ENCODE measurements at places on chromosomes 6 and 20.

GRCh38 chr6:84853901-84854300 is 89.5 kb upstream of the TBX18 start:
- no peak for DNase-seq

DNA sequence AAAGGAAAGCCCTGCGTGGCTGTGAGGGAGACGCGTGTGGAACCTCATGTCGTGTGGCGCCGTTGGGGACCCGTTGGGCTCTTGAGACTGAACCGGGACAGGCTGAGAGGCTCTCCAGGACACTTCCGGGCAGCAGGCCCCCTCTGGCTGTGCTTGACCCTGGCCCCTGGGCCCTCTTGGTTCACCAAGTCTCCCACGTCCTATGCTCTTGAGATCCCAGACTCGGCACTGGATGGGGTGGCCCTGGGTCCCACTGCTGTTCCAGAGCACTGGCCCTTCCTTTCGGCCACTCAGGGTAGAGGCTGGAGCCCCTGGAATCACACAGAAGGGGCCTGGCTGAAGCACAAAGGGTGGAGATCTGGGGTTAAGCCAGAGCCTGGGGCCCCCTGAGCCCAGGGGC is 30.4 kb downstream of the NTSR1 start:
- no peak for DNase-seq

- DNase-seq = no peak
Measured at GRCh38 chr6:135163440-135163738, 17.7 kb upstream of the MYB start.

DNA sequence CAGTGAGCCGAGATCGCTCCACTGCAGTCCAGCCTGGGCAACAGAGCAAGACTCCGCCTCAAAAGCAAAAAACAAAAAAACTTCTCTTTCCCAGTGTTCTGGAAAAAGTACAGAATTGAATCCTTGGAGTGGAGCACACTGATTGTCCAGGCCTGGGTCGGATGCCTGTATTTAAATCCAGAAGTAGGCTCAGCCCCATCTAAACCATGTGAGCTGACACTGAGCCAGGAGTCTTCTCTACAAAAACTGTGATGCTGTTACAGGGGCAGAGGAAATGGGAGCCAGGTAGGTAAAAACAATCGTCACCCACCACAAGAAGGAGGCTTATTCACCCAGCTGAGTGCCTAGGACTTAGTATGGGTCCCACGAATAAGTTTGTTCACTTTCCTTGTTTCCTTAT is 43.0 kb upstream of the PTPN1 start:
- no peak for DNase-seq

- no peak for DNase-seq
Measured at GRCh38 chr20:16761305-16761829, 13.2 kb downstream of the OTOR start.

- no peak for DNase-seq
Measured at GRCh38 chr6:64411226-64411625, 775.6 kb downstream of the PHF3 start.

DNA sequence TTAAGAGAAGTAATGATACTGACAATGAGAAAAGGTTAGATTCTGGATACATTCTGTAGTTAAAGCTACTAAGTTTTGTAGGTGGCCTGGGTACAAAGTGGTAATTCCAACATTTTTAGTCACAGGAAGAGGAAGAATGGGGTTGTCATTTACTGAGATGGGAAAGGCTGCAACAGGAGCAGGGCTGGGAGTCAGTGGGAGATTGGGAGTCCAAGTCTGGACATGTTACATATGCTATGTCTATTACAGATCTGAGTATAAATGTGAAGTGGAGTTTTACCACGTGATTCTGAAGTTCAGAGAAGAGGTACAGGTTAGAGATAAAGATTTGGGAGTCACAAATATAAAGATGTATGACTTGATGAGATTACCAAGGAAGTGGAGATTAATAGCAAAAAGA is 116.2 kb downstream of the RWDD2A start:
- DNase-seq = no peak

GRCh38 chr20:36318166-36318565 is 12.0 kb downstream of the DLGAP4 start:
- DNase-seq = no peak

- DNase-seq = no peak
Measured at GRCh38 chr6:150694889-150695288, 95.2 kb downstream of the PLEKHG1 start.

GRCh38 chr6:158042245-158042798 is 60.7 kb downstream of the SYNJ2 start:
- DNase-seq = no peak

DNA sequence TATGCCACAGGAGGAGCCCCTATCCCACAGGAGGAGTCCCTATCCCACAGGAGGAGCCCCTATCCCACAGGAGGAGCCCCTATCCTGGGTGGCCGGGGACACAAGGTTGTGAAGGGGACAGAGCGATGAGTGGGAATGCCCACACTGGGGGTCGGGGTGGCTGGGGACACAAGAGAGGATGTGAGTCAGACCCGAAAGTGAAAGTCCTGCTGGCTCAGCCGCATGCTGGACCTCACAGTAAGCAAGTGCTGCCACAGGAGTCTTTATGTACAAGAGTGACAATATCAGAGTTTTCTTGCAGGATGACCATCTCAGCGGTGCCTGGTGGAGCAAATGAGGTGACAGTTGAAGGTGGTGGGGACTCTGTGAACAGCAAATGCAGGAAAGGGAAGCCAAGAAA is 93.7 kb downstream of the PSMB1 start:
- DNase-seq = no peak

- no peak for DNase-seq
Measured at GRCh38 chr6:17705428-17705777, 1.3 kb downstream of the NUP153 start.

GRCh38 chr6:124008000-124008987 is 204.6 kb downstream of the NKAIN2 start:
- no peak for DNase-seq

GRCh38 chr6:12126051-12126450 is 113.9 kb downstream of the HIVEP1 start:
- DNase-seq = no peak

- DNase-seq = peak; percentile 74
Measured at GRCh38 chr6:34887753-34888513, at the start of gene TAF11. Gene TAF11, minus strand, starts transcription at chr6:34888042. Its CDS starts 85 bp downstream, at chr6:34887957.

DNA sequence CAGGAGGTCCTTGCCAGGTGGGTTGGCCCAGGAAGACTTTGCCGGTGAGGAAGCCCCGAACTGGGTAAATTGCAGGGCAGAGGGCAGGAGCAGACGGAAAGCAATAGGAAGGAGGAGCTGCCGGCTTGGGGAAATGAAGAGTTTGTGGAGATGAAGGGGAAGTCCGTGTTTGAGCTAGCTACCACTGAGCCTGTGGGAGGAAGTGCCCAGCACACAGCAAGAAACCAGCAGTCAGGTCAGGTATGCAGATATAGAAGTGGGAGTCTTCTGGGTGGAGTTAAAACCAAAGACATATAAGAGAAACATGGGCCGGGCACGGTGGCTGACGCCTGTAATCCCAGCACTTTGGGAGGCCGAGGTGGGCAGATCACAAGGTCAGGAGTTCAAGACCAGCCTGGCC is 34.7 kb downstream of the CD24 start:
- DNase-seq = no peak

- peak; percentile 95 for DNase-seq
Measured at GRCh38 chr6:53064726-53065265, 408 bp upstream of the FBXO9 start.

DNA sequence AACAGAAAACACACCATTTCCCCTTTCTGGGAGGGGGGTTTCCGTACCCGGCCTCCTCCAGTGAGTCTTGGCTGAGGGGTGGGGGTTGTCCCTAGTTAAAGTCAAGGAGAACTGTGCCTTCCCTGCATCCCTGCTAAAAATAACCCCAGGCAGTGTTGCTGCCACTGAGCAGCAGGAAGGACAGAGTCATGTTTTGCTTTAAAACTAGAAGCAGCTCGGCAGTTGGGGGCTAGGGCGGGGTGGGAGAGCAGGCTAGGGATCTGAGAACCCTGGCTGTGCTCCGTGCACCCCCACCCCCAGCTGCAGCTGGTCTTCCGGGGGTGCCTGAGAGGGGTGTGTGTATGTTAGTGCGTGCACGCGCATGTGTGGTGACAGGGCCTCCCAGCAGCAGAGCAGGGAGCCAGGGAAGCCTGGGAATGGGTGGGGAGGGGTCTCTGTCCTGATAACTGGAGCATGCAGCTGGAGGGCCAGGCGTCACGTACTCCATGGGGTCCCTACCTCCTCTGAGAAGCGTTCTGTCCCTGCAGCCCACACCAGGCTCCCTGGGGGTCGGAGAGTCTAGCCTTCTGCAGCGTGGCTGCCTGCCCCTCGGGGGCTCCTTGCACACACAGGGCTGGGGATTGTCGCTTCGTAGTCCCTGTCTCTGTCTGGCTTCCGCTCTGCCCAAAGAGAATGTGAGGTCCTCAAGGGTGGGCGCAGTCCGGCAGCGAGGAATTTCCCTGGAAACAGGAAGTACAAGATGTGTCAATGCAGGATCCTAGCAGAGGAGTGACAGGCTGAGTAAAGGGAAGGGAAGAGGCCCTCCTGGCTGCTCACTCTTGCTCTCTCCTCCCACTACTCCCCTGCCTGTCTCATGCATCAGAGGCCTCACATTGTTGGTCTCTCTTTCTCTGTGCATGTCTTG is 16.8 kb upstream of the ARMC12 start:
- peak; percentile 63 for DNase-seq

DNA sequence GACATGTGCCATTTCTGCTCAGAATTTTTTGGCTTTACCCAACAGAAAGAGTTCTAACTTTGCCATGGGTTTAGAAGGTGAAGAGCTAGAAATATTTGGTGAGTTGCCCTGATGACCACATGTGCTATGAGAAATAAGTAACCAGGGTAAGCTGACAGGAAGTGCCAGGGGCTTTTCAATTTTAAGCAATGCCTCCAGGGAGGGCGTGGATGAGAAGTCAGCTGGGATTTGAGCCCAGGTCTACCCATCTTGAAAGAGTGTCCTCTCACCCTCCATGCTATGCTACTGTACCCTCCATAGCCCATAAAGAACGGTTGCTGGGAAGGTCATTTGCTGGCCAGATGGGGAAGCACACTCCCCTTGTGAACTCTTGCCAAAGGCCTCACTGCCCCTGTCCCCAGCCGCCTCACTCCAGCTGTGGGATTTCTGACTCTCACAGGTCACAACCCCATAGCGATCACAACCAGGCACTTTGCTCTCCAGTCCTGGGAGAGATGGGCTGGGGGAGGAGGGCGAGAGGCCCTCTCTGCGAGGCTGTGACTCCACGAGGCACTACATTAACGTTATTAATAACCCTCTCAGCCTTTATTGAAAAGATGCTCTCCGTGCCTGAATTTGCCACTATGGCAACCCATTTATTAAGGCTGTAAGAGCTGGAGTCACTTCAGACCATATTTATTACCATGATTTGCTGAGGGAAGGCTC is 291.1 kb downstream of the DHX35 start:
- DNase-seq = no peak

GRCh38 chr20:43969501-43970182 is 55.0 kb downstream of the TOX2 start:
- DNase-seq = no peak

DNA sequence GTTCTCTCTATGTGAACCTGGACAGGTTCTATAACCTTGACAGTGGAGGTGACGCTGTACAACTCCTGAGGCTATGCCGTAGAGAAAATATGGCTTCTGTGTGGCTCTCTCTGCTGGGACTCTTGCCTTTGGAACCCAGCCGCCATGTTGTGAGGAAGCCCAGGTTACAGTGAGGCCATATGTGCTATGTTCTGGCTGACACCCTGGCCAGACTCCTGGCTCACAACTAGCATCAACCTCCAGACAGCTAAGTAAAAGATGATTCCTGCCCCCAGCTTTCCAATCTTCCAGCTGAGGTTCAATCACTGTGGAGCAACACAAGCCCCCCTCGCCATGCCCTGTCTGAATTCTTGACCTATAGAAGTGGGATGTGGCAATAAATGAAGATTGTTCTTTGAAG is 57.0 kb downstream of the PPP1R3G start:
- no peak for DNase-seq

GRCh38 chr6:14824060-14824459 is 421.8 kb upstream of the JARID2 start:
- DNase-seq = no peak

DNA sequence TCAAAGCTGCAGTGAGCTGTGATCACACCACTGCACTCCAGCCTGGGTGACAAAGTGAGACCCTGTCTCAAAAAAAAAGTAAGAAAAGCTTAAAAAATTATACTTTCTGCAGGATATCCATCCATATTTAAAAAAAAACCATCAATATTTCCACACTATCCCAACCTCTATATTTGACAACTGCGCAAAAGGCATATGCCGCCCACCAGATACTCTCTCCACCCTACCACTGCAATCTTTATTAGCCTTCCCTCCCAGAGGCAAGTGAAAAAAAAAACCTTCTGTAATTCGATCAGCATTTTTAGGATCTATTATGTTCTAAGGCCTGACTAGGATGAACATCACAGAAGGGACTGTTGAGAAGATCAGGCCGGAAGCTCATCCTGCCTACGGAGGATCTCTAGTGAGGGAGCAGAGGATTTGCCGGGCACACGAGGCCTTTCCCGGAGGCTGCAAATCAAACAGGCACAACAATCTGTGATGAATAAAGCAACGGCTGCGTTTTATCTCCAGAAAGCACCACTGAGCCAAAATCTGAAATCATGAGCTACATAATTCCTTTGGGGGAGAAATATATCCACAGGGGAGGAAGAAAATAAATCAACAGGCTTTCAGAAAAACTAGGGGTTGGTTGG is 65.9 kb downstream of the GFOD1 start:
- no peak for DNase-seq

DNA sequence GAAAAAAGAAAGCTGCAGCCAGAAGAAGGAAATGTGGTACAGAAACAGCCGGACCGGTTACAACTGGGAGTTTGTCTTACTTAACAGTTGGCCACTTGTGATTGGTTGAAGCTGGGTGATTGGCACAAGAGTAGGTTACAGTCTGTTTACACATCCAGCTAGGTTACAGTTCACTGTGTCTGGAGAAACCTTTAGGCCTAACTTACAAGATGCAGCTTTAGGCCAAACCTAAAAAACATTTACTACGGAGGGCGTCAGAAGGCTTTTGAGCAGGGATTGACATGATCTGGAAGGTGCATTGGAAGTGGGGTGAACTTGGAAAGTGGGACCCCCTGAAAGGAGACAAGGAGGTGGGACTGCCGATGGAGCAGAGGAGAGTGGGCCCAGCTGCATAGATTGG is 122.3 kb downstream of the BANF2 start:
- DNase-seq = no peak

- no peak for DNase-seq
Measured at GRCh38 chr6:36577301-36577700, 16.9 kb upstream of the SRSF3 start.

- DNase-seq = no peak
Measured at GRCh38 chr6:83847179-83847578, 6.0 kb upstream of the RIPPLY2 start.

All from C1 segment of cervical spinal cord (tissue), 14 donors.